Osteocyte (in vitro differentiated cells): ENCODE measurements at places on chromosomes 1 and 21.

- no peaks in the 10 kb centered on the region for H3K4me1 ChIP-seq
- H3K36me3 ChIP-seq: no peaks in the 10 kb centered on the region
- no peak for DNase-seq
- no peak overlapping the region for H3K27ac ChIP-seq
Observed at GRCh38 chr1:57674801-57675200, 250.9 kb upstream of the DAB1 start.

DNA sequence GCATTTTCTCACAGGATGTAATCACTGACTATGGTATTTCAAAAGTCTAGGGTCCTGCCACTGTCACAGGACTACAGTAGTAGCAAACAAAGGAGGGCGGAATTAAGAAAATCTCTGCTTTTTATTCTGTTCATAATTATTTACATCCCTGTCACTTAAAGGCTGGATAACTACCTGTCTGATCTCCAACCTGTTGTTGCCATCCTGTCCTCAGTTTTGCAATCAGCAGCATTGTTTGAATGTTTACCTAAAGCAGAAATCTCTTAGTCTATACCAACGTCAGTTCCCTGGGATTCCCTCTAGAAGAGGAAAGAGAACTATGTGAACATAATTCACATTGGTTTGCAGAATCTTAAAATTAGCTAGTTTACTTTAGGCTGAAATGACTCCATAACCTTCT lies 218.5 kb downstream of the PBX1 start:
- no peak overlapping the region for H3K27ac ChIP-seq
- no peak for DNase-seq
- no peak overlapping the region for H3K4me3 ChIP-seq
- H3K4me1 ChIP-seq: peaks cover 23% of the 10 kb centered on the region
- H3K27me3 ChIP-seq: no peaks in the 10 kb centered on the region

- no peak overlapping the region for H3K4me3 ChIP-seq
- no peak for DNase-seq
- H3K27ac ChIP-seq: no peak overlapping the region
- H3K27me3 ChIP-seq: no peaks in the 10 kb centered on the region
- H3K36me3 ChIP-seq: peaks cover under 1% of the 10 kb centered on the region
Observed at GRCh38 chr1:16927256-16927655, 5.5 kb downstream of the CROCC start.

DNA sequence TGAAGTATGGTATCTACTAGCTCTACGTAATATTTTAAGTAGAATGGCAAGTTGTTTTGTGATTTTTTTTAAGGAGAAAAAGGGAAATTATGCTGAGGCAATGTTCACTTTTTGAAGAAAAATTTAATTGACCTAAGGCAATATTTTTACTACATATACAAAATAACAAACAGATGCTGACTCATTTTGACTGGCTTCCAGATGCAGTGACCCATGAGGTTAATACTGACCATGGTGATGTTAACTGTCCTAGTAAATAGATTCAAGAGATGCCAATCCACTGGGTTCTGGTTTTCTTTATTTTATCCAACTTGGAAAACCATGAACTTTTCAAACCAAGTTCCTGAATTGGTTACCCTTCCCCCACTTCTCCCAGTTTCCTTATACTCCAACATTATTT lies 154.9 kb downstream of the CRB1 start:
- peak overlapping the region; percentile 73 for H3K27ac ChIP-seq
- no peaks in the 10 kb centered on the region for H3K36me3 ChIP-seq
- no peak overlapping the region for H3K4me3 ChIP-seq
- H3K4me1 ChIP-seq: peaks cover 17% of the 10 kb centered on the region

DNA sequence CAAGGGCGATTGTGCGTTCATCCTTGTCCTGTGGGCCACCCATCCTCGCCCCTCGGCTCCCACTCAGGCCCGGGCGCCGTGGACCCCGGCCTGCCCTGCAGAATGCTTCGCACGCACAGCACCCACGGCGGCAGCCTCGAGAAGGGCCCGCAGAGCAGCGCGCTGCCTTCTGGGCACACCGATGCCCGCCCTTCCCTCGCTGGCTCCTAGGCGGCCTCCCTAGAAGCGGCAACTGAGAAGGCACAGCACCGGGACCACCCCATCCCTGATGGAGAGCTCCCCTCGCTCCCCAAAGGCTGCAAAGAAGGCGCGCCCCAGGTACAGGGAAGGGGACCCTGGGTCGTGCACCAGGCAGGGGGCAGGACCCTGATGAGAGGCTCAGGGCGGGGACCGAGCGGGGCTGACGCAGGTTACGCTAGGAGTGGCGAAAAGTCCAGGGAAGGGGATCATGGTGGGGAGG lies 971 bp downstream of the CAPZB start:
- peaks cover 8% of the 10 kb centered on the region for H3K36me3 ChIP-seq
- peaks cover 68% of the 10 kb centered on the region for H3K4me1 ChIP-seq
- H3K27ac ChIP-seq: peak overlapping the region; percentile 84
- peak; percentile 85 for DNase-seq
- no peaks in the 10 kb centered on the region for H3K27me3 ChIP-seq
- H3K4me3 ChIP-seq: peak overlapping the region; percentile 93

DNA sequence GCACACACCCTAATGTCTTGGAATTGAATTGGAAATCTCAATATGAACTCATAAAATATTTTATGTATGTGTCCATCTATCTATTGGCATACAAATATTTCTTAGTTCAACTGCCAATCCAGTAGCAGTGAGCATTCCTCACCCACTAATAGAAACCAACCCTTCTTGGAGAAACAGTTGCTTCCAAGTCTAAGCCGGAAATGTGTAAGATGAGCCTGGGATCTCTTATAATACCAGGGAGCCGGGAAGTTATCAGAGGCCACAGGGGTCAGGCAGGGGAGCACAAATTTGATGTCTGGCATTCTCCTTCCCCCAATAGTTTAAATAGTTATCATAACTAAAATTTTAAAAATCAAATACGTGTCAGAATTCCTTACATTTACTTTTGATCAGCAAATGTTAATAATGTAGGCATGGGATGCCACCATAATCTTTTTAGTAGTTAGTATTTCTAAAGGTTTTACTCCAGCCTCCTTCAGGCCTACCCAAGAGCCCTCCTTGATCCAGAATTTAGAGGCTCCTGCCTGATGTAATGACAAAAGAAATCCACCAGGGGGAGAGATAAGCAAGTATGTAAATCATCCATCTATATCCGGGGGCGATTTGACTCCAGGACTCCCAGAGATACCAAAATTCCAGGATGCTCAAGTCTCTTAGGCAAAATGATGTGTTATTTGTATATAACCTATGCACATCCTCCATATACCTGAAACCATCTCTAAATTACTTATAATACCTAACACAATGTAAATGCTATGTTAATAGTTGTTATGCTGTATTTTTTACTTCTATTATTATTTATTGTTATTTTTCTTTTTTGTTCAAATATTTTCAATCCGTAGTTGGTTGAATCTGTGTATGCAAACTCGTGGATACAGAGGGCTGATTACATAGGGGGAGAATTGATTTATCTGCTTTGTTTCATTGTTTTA lies 218.7 kb upstream of the COA6 start:
- no peak overlapping the region for H3K4me3 ChIP-seq
- H3K27me3 ChIP-seq: peaks cover 4% of the 10 kb centered on the region
- no peak for DNase-seq
- no peaks in the 10 kb centered on the region for H3K4me1 ChIP-seq
- H3K27ac ChIP-seq: no peak overlapping the region

GRCh38 chr1:236618507-236618906 lies 14.2 kb upstream of the HEATR1 start:
- DNase-seq: no peak
- no peak overlapping the region for H3K27ac ChIP-seq
- H3K36me3 ChIP-seq: no peaks in the 10 kb centered on the region
- no peaks in the 10 kb centered on the region for H3K4me1 ChIP-seq

GRCh38 chr1:116854403-116854690 lies 55.4 kb upstream of the PTGFRN start:
- DNase-seq: no peak
- no peak overlapping the region for H3K4me3 ChIP-seq
- peak overlapping the region; percentile 87 for H3K27ac ChIP-seq
- H3K36me3 ChIP-seq: no peaks in the 10 kb centered on the region
